ENCODE measurements at places on chromosomes 16 and 17.

DNA sequence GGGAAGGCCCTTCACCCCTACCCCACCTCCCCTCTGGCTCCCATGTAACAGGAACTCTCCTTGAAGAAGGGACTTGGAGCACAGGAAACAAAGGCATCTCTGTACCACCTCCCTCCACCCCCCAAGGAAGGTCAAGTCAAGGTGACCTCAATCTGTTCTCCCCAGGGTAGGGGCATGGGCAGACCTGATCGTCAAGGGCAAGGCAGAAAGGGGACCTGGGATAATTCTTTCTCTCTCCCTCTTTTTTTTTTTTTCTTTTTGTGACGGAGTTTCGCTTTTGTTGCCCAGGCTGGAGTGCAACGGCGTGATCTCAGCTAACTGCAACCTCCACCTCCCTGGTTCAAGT lies 4.3 kb upstream of the STAT5A start:
- DNase-seq = no peak

- DNase-seq = no peak
Measured at GRCh38 chr17:15124746-15125145, 140.4 kb downstream of the PMP22 start.

GRCh38 chr17:55576237-55576995 lies 65.2 kb upstream of the SMIM36 start:
- no peak for DNase-seq

DNA sequence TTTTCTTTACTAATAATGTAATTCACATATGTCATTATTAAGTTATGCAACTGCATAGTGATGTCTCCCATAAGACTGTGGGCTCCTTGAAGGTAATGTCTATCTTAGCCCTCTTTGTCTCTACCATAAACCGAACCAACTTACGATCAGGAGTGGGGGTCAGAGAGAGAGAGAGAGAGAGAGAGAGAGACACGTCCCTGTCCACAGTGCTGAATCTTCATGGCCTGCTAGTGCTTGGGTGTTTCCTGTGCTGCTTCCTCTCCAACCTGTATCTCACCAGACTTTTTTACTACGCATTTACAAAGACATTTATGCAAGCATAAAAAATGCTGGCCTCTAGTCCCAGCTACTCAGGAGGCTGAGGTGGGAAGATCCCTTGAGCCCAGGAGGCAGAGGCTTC lies 52.2 kb upstream of the HAPSTR1 start:
- no peak for DNase-seq

GRCh38 chr17:50177476-50177875 lies 11.7 kb downstream of the SGCA start:
- no peak for DNase-seq
